ENCODE measurements at places on chromosomes 5 and 9.

DNA sequence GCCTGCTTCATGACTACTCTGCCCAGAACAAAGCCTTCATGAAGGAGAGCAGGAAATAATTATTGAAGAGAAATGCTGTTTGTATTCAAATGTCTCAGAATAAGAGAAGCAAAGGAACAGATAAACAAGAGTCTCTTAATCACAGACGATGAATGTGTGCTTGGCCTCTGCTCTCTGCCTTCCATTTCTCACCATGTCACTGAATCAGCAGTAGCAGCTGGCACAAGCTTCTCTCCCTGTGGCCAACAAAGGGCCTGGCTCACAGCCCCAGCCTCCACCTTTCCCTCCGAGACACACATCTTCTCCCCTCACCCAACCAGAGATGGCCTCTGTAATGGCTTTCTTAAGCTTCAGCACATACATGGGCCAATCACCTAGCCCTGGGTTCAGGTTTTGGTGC lies 128.1 kb upstream of the SLIT3 start:
- no peak for DNase-seq

DNA sequence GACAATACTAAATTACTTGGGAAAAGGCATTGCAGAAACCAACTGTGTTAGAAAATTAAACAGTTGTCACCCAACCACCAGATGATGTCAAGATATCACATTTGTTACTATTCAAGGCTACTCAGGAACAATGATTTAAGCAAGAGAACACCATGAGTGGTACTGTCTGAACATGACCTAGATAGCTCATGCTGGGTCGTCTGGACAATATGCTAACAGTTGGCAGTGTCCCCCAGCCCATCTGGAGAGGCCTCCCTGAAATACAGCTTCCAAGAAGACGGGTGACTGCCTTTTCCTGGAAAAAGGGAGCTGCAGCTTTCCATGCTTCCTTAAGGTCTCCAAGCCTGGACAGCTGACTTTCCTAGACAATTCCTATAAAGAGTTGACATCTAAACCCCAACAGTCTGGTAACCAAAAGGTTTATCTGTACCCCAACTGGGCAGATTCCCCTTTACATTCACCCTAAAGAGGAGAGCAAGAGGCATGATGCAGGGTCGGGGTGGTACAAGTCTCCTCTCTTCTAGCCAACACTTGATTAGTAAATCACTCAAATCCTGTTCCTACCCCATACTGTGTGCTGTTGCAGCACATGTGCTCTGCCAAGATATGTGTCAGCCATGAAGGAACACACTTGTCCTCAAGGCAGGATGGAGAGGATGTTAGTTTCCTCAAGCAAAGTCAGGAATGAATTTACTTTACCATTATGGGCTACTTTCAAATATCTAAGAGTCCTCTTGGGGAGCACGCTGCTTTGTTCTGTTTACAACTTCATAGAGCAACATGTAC lies 433.0 kb downstream of the PDE4D start:
- no peak for DNase-seq

- DNase-seq = no peak
Measured at GRCh38 chr9:129164246-129164930, 13.7 kb downstream of the IER5L start.

DNA sequence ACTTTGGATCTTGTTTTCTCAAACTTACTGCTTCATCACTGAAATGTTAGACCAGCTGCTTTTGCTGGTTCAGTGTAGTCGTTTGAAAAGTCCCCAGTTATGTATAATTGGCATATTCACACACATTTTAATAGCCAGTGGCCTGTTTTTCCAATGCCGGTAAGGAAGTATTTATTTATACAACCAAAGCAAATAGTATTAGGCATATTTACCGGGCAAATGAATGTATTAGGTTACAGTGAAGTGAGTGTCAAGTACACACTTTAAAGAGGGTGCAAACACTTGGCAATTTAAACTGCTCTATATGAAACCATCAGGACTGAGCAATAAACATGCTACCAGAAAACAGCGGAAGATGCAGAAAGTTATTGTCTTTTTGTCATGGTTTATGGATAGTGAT lies 242.9 kb downstream of the MCTP1 start:
- DNase-seq = no peak

- DNase-seq = no peak
Measured at GRCh38 chr9:16413509-16414016, 456.9 kb downstream of the BNC2 start.

- no peak for DNase-seq
Measured at GRCh38 chr5:37063739-37064138, 185.4 kb downstream of the CPLANE1 start.

DNA sequence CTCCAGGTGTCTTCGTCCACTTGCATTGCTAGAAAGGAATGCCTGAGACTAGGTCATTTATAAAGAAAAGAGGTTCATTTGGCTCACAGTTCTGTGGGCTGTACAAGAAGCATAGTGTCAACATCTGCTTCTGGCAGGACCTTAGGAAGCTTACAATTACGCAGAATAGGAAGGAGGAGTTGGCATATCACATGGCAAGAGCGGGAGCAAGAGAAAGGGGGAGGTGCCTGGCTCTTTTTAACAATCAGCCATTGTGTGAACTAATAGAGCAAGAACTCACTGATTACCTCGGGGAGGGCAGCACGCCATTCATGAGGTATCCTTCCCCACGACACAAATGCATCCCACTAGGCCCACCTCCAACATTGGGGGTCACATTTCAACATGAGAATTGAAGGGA lies 134.4 kb upstream of the EFNA5 start:
- DNase-seq = no peak

DNA sequence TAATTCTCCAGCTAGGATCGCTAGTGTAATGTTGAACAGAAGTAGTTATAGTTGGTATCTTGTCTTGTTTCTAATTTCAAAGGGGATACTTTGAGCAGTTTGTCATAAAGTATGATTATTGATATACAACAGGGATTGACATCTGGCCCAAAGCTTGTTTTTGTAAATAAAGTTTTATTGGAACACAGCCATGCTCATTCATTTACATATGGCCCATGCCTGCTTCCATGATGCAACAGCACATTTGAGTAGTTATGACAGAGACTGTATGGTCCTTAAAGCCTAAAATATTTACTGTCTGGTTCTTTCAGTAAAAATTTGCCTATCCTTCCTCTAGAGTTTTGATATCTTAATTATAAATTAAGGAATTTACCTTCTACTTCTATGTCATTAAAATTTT lies 69.8 kb downstream of the RPS6 start:
- no peak for DNase-seq

DNA sequence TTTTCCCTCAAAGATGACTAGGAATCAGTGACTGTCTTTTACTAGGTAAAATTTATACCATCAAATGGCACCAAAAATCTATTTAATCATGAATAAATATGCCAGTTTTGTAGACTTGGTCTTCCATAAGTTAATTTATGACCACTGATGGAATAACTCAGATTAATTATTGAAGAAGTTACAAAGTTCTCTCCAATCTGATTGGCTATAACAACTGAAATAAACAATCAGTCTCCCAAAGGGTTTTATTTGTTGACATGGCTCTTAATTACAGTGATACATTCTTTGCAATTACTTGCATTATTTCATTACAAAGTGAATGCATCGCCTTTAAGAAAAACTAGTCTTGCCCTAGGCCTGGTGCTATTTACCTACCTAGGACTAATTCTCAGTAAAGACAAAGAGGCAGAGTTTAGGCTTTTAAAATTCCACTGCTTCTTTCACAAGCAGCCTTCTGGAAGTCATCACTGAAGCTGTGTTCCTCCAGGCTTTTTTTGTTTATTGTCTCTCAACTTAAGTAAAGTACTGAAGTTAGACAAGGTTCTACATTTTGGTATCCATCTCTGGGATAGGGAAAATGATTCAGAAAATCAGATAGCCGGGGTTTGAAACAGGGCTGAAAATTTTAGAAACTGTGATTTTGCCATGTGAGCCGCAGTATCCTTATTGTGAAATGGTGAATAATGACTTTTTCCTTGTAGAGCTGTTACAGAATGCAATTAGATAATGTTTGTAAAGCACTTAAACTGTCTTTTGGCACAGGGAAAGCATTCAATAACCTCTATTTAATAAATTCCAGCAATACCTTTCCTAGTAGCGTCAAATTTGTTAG lies 2.5 kb downstream of the STOM start:
- DNase-seq = no peak

DNA sequence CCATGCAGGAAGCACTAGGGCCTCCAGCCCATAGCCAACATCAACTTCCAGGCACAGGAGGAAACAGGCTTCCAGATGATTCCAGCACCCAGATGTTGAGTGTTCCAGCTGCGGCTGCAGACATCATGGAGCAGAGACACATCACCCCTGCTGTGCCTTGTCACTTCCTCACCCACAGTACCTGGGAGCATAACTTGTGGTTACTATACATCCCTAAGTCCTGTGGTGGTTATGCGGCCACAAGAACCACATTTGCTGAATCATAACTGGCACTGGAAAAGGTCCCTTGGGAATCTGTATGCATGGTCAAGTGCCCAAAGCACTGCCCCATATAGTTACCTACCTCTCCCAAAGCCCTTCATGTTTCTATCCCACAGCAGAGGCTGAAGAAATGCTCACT lies 56.6 kb downstream of the WHRN start:
- no peak for DNase-seq

- no peak for DNase-seq
Measured at GRCh38 chr5:128630121-128630520, 92.1 kb upstream of the FBN2 start.
